Tibial nerve (tissue), 4 donors: ENCODE measurements at places on chromosomes 2 and 18. TPM values are rescaled to one million over a fixed set of nuclear protein-coding genes. Genes with fewer than 3 reads are reported as not detected.

- no peaks in the 10 kb centered on the region for H3K4me1 ChIP-seq
- H3K36me3 ChIP-seq: no peaks in the 10 kb centered on the region
- H3K27me3 ChIP-seq: no peaks in the 10 kb centered on the region
- H3K27ac ChIP-seq: no peak overlapping the region
- no peak overlapping the region for H3K4me3 ChIP-seq
- no peak for DNase-seq
Observed at GRCh38 chr2:144240656-144241339, 279.1 kb downstream of the ZEB2 start.

WIPF1 gene
- total RNA-seq: 49.2 TPM

SERPINB12 gene
- not detected for total RNA-seq

GRCh38 chr2:103396152-103396551 lies 634.3 kb downstream of the TMEM182 start:
- H3K4me1 ChIP-seq: no peaks in the 10 kb centered on the region
- DNase-seq: no peak
- H3K27ac ChIP-seq: no peak overlapping the region
- H3K4me3 ChIP-seq: no peak overlapping the region
- H3K36me3 ChIP-seq: no peaks in the 10 kb centered on the region

GRCh38 chr2:224764565-224765236 lies 48.5 kb upstream of the CCDC195 start:
- DNase-seq: no peak
- H3K4me3 ChIP-seq: no peak overlapping the region
- no peak overlapping the region for H3K27ac ChIP-seq
- H3K4me1 ChIP-seq: no peaks in the 10 kb centered on the region

POMC gene
- total RNA-seq: 8.6 TPM

AQP12A gene
- not detected for total RNA-seq

DNA sequence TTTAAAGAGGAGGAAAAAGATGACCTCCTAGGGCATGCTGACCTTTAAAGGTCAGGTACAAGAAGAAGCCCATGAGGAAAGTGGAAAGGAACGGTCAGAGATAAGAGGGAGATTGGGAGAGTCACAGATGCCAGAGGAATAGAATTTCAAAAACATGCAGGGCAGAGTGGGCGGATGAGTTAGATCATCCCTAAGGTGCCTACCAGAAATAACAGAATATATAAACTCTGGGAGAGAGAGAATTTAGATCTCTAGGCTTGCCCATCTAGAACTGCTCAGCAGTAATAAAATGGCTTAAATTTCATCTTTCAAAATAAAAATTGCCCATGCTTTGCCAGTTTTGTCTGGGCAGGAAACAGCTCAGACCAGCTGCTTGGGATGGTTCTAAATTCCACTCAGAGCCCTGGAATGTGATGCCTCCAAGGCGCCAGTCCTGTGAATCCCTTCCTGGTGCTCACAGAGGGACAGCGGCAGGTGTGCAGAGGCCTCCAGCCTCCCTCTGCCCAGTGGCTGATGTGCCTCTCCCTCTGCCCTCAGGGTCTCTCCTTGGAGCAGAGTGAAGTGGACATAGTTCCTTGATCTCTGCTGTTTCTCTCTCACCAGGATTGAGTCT lies 130.9 kb downstream of the ANTXR1 start:
- no peak overlapping the region for H3K4me3 ChIP-seq
- H3K27me3 ChIP-seq: no peaks in the 10 kb centered on the region
- peaks cover 4% of the 10 kb centered on the region for H3K4me1 ChIP-seq
- H3K27ac ChIP-seq: no peak overlapping the region
- no peak for DNase-seq

DNA sequence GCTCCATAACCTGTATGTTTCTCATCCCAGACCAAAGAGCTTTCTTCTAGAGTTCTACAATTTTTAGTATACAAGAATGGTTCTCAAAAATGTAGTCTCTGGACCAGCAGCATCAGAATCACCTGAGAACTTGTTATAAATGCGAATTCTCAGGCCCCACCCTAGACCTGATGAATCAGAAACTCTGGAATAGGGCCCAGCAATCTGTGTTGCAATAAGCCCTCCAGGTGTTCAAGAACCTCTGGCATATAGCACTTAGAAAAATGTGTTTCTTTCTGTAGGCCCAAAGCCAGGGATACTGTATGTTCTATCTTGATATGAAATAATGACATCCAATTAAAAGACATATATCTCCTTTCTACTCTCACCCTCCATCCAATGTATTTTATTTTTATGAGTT lies 10.4 kb downstream of the PAIP2B start:
- no peaks in the 10 kb centered on the region for H3K27me3 ChIP-seq
- H3K27ac ChIP-seq: no peak overlapping the region
- H3K36me3 ChIP-seq: no peaks in the 10 kb centered on the region
- DNase-seq: no peak

DNA sequence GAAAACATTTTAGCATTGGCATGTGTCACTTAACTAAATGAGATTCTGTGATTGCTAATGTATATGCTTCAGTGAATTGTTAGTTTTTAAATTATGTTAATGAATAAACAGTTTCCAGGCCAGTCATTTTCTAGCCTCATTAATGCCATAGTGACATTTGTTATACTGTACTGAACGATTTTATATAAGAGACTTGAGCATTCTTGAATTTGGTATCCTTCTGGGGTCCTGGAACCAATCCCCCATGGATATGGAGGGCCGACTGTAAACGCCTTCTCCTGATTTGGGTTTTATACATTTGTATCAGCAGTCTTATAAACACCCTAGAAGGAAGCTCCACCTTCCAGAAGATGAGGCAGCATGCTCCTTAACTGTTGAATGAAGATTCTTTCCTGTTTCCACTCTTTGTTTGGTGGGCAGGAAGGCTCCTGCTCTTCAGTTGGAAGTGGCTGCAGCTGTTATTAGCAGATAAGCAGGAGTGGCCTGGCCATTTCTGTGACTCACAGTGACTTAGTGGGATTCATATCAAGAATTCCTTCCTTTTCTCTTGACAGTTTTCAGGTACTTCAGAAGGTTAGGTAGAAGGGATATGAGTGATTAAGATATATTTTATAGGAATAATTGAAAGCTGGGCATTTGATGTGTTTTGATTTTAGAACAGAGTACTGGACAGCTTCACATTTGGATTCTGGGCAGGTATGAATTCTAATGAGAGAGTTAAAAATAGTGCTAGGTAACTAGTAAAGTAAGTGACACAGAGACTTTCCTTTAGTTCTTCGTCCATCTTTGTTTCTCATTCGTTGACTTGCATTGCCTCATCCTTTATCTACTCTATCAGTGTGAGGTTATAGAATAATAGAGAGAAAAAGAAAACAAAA lies 124.9 kb downstream of the PLCL1 start:
- H3K27me3 ChIP-seq: no peaks in the 10 kb centered on the region
- H3K27ac ChIP-seq: no peak overlapping the region
- H3K36me3 ChIP-seq: no peaks in the 10 kb centered on the region
- no peak for DNase-seq
- no peak overlapping the region for H3K4me3 ChIP-seq

- no peak overlapping the region for H3K27ac ChIP-seq
- no peaks in the 10 kb centered on the region for H3K36me3 ChIP-seq
- no peak for DNase-seq
- H3K4me1 ChIP-seq: no peaks in the 10 kb centered on the region
- no peaks in the 10 kb centered on the region for H3K27me3 ChIP-seq
Observed at GRCh38 chr2:119809339-119810048, 49.8 kb downstream of the PTPN4 start.

- no peaks in the 10 kb centered on the region for H3K4me1 ChIP-seq
- no peak for DNase-seq
- H3K36me3 ChIP-seq: no peaks in the 10 kb centered on the region
- H3K4me3 ChIP-seq: no peak overlapping the region
- no peak overlapping the region for H3K27ac ChIP-seq
- H3K27me3 ChIP-seq: no peaks in the 10 kb centered on the region
Observed at GRCh38 chr2:124091721-124092120, 66.6 kb downstream of the CNTNAP5 start.

- H3K4me1 ChIP-seq: peaks cover 24% of the 10 kb centered on the region
- H3K27me3 ChIP-seq: no peaks in the 10 kb centered on the region
- peak; percentile 78 for DNase-seq
- H3K4me3 ChIP-seq: no peak overlapping the region
Observed at GRCh38 chr2:10124538-10125045, 2.1 kb downstream of the RRM2 start.

DNA sequence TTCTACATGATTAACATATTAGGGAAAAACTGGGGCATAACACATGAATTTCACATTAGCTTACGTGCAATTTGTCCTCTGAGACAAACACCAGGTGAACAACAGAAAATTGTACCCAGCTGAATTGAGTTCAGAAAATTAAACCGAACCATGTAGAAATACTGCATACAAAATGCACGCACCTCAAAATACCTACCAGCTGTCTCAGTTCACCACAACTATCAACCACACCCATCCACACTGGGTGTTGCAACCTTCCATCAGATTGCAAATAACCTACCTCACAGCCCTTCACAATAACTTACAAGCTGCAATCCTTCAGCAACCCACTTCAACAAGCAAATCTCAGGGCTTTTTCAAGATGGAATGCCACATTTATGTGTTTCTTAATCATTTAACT lies 55.9 kb downstream of the UNC50 start:
- H3K36me3 ChIP-seq: no peaks in the 10 kb centered on the region
- H3K27ac ChIP-seq: no peak overlapping the region
- DNase-seq: no peak
- no peak overlapping the region for H3K4me3 ChIP-seq
- H3K4me1 ChIP-seq: no peaks in the 10 kb centered on the region

KYNU gene
- 8.7 TPM for total RNA-seq

GRCh38 chr2:220396287-220396686 lies 768.9 kb downstream of the SLC4A3 start:
- no peak overlapping the region for H3K4me3 ChIP-seq
- no peaks in the 10 kb centered on the region for H3K36me3 ChIP-seq
- H3K27me3 ChIP-seq: no peaks in the 10 kb centered on the region
- no peak overlapping the region for H3K27ac ChIP-seq
- H3K4me1 ChIP-seq: no peaks in the 10 kb centered on the region

DNA sequence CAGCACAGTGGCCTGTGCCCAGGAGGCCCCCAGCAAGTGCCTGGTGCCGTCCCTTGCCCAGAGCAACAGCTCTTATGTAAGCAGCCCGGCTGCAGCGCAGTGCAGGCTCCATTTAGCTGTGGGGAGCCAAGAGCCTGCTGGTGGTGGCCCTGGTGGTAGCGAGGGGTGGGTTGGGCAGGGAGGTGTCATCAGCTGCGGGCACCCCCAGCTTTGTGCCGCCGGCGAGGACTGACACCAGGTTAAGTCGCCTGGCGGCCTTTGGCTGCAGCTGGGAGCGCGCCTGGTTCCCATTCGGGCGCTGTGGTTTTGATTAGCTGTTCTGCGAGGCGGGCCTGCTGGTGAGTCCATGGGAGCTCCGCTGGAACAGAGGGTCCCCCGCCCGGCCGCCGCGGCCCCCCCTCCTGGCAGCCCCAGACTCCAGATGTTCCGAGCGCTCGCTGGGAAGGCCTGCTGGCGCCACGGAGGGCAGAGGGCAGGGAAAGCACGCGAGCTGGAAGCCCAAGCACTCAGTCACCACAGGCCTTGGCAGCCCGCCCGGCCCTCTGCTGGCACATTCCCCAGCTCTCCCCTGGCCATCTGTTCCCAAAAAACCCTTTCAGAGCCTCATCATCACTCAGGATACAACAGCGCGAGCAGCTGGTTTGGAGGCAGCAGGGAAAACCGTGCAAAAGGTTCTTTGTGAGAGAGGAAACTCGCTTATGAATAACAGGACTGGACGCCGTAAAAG lies 18.4 kb downstream of the ATOH8 start:
- H3K4me3 ChIP-seq: peak overlapping the region; percentile 36
- peak overlapping the region; percentile 93 for H3K27ac ChIP-seq
- no peaks in the 10 kb centered on the region for H3K36me3 ChIP-seq
- peaks cover 95% of the 10 kb centered on the region for H3K4me1 ChIP-seq
- no peaks in the 10 kb centered on the region for H3K27me3 ChIP-seq

TMEM237 gene
- total RNA-seq: 23.7 TPM

GRCh38 chr2:67208887-67209500 lies 188.1 kb upstream of the ETAA1 start:
- no peaks in the 10 kb centered on the region for H3K27me3 ChIP-seq
- H3K36me3 ChIP-seq: no peaks in the 10 kb centered on the region
- DNase-seq: no peak
- no peak overlapping the region for H3K27ac ChIP-seq

DNA sequence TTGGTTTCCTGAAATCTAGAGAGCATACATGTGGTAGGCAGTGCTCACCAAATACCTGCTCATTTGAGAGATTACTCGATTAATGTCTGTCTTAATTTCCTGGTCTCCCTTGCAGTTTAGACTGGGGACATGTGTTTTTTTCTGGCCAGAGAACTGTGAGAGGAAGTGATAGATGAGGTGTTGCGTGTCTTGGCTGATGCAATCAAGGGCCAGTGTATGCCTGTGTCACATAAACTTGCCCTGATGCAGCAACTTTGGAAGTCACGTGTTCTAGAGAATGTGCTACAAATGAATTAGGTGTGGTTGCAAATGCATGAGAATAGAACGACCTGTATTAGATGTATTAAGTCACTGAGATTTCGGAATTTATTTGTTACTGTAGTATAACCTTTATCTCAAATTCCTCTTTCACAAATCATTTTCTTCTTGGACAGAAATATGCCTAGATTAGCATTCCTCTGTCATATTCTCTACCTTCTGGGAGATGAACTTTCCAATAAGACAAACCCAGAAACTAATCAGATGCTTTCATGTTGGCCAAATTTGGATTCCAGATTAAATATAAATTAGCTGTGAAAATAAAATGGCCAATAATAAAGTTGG lies 9.9 kb upstream of the IL1A start:
- H3K27ac ChIP-seq: no peak overlapping the region
- H3K4me3 ChIP-seq: no peak overlapping the region
- no peak for DNase-seq
- no peaks in the 10 kb centered on the region for H3K4me1 ChIP-seq

DNA sequence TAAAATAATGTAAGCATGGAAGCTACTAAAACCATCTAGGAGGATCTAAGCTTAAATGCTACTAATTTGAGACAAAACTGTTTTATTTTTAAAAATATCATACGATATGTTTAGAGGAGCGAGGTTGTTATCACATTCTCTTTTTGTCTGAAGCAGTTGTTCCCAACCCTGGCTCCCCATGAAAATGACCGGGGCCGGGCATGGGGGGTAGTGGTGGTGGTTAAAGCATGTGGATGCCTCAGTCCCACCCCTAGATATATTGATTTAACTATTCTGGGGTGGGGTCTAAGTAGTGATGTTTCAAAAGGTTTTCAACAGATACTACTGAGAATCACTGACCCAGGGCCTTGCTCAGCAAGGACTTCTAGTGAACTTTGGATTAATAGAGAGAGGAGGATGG lies 359.8 kb downstream of the ALK start:
- no peaks in the 10 kb centered on the region for H3K27me3 ChIP-seq
- no peaks in the 10 kb centered on the region for H3K36me3 ChIP-seq
- H3K4me1 ChIP-seq: no peaks in the 10 kb centered on the region

DTNB gene
- 9.4 TPM for total RNA-seq

- no peaks in the 10 kb centered on the region for H3K36me3 ChIP-seq
- no peak overlapping the region for H3K4me3 ChIP-seq
- no peak overlapping the region for H3K27ac ChIP-seq
- no peaks in the 10 kb centered on the region for H3K4me1 ChIP-seq
- no peak for DNase-seq
- no peaks in the 10 kb centered on the region for H3K27me3 ChIP-seq
Observed at GRCh38 chr18:39500306-39500705, 1934.7 kb upstream of the CELF4 start.

GPR45 gene
- total RNA-seq: not detected
